ENCODE measurements at places on chromosomes 1 and 21. TPM values are rescaled to one million over a fixed set of nuclear protein-coding genes. Genes with fewer than 3 reads are reported as not detected.

- no peak for DNase-seq
Measured at GRCh38 chr1:7508934-7509519, 262.1 kb upstream of the VAMP3 start.

DNA sequence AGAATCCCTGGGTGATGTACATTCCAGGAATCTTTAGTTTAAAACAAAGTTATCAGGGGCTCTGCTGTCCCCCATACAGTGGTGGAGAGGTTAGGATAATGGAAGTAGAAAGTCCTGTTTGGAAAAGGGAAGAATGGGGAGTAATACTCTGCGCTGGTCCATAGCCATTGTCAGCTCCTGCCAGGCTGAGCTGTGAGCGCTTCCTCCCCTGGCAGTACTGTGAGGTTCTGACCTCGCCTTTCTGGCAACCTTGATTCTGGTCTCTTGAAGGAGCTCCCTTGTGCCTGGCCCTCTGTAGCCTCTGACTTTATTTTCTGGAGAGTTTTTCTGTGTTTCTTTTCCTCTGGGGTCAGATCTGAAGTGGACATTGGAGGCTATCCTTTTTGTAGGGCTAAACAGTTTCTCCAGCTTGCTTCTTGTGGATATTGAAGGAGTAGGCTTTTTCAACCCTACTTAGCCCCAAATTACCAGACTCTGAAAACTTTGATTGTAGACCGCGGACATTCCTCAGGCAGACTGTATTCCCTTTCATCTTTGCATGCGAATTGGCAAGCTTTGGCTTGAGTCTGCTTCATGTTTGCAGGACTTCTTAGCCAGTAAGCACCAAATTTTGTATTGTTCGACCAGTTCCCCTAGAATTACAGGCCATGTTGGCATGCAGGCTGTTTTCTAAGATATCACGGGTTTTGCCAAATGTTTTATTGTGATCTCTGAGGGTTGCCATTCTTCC, 13.8 kb downstream of the UBE4B start:
- DNase-seq = no peak

- DNase-seq = no peak
Measured at GRCh38 chr1:81327743-81328142, 473.0 kb upstream of the ADGRL2 start.

DNA sequence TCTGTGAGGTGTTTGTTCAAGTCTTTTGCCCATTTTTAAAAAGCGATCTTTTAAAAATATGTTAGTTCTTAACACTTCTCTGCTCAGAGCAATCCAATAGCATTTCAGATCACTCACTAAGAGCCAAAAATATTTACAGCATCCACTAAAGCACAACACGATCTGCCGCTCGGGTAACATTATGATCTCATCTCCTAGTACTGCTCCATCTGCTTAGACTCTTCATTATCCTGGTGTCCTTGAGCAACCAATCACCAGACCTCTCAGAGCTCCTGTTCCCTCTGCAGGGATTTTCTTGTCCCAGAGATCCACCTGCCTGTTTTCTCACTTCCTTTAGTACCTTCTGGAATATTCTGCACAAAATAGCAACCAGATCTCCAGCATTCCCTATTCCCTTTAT, 235.3 kb upstream of the ESRRG start:
- no peak for DNase-seq

- DNase-seq = no peak
Measured at GRCh38 chr1:221227872-221228337, 348.7 kb downstream of the HLX start.

GRCh38 chr1:192443616-192444015, 126.8 kb downstream of the RGS21 start:
- no peak for DNase-seq

DNA sequence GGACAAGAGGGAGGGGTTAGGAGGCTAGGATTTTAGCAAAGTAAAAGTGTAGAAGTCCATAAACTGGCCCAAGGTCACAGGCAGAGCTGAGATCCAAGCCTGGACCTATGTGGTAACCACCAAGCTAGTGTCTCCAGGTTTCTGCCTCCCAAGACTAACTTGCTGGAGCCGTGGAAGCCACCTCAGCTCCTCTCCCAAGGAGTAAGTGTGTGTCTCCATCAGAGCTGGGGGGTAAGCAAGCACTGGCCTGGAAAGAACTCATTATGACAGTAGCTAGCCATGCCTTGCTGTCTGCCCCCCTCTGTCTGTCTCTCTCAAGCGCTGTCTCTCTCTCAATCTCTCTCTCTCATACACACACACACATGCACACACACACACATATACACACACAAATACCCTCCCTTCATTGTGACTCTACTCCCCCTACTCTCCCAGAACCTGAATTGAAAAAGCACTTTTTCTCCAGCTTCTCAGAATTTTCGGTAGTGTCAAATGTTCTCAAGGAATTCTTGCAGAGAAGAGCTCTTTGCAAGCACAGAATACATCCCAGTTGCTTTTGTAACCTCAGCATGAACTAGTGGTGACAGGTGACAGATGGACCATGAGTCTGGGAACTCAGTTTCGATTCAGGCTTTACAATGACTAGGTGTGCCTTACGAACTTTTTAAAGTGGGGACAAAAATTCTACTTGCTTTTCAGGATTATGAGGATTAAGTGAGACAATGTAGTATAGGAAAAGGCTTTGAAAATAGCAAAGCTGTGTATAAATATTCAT, 238.0 kb upstream of the FGGY start:
- DNase-seq = no peak

DNA sequence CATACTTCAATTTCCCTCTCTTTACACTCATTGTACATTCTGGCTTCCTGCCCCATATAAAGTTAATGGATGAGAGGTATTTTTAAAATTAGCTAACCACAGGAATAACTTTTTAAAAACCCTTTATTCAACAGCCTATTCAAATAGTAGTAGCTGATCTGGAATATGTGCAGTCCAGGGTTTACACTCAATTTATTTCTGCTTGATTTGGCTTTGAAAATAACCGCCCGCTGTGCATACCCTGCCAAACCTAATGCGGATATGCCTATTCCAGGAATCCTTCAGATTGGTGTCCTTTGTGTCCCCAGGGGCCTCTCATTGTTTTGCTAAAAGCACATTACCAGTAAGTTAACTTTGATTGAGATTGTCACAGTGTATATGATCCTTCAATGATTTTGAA, 1686.2 kb downstream of the PLA2G4A start:
- DNase-seq = no peak

- DNase-seq = peak; percentile 67
Measured at GRCh38 chr1:1430114-1430982, 5.1 kb upstream of the VWA1 start.

DNA sequence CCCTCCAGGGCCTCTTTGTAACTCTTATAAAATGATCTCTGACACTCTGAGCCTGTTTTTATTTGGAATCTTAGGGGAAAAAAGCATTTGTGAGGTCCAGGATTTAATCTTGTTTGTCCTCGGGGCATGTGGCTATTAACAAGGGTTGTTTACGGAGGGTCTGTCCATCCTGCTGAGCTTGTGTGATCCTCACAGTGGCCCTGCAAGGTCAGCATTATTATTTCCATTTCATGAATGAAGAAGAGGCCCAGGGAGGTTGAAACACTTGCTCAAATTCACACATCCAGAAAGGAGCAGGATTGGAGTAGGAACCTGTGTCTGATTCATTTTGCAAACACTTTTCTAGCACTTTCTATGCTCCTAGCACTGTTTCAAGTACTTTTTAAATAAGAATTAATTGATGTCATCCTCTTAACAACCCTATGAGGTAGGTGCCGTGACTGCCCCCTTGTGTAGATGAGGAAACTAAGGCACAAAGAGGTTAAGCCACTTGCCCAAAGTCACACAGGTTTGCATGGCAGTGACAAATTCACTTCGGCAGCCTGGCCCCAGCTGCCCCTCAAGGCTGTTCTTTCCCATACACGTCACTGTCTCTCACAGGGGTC, 178.9 kb downstream of the MIS18A start:
- DNase-seq = no peak

DNA sequence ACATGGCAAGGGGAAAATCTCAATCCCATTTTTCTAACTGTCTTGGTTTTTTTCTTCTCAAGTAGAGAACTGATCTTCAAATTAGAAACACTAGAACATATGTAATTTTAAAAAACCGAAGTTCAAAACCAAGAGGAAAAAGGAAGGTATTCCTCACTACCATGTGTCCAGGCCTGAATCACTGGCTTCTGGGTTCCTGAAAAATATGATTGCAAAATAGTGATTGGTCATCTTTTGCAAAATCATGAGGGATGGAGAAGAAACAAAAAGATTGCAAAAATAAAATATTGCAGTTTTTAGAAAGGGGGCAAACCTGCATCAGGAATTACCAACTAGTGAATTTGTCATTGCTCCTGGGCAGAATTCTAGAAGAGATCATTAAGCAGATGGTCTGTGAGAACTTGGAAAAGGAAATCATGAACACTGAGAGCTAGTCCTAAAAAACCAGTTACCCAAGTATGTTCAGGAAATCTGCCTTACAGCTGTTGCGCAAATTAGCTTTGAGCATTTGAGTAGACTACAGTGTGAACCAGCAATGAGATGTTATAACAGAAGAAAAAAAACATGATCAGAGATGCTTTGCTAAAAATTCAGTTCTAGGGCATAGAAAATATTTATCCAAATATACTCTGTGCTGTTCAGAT, 49.4 kb downstream of the SPATA46 start:
- DNase-seq = no peak

GRCh38 chr1:188889166-188889565, 1588.5 kb downstream of the BRINP3 start:
- no peak for DNase-seq

GRCh38 chr1:93516164-93516563, 68.2 kb downstream of the FNBP1L start:
- no peak for DNase-seq

DNA sequence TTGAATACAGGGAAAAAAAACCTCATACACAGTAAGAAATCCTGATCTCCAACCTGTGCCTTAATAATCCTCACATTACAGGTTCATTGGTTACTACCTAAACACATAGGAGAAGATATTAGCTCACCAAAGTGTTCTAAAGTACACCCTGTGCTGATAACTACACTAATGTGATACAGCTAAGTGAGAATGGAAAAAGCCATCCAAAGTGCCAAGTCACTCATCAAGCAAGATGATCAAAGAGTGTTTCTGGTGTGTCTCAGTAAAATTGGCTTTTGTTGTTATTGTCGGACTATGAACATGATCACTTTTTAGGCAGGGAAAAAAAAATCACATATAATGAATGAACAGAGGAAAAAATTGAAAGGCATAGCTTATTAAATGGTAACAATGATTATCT, 31.4 kb downstream of the EPS15 start:
- DNase-seq = no peak

- no peak for DNase-seq
Measured at GRCh38 chr1:243746751-243747150, 103.3 kb downstream of the AKT3 start.

GRCh38 chr1:203368624-203369451, 17.9 kb upstream of the FMOD start:
- peak; percentile 49 for DNase-seq

DNA sequence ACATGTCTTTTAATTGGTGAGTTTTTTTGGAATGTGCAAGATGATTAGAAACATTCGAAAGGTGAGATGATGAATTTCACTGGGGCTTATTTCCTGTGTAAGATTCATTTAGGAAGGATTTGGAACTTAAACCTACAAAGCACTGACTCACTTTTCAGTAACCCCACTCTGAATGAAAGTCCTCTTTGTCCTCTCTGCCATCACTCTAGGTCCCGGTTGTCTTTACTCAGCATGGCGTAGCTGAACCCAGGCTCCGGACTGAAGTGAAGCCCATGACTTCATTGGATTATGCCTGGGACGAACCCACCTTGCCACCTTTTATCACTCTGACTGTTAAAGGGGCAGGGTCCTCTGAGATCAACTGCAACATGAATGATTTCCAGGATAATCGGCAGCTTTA, 139.4 kb downstream of the VPS13D start:
- DNase-seq = no peak

GRCh38 chr1:77543822-77544448, 138.5 kb downstream of the ZZZ3 start:
- DNase-seq = no peak

GRCh38 chr1:39940253-39940652, 14.7 kb upstream of the MFSD2A start:
- no peak for DNase-seq

DNA sequence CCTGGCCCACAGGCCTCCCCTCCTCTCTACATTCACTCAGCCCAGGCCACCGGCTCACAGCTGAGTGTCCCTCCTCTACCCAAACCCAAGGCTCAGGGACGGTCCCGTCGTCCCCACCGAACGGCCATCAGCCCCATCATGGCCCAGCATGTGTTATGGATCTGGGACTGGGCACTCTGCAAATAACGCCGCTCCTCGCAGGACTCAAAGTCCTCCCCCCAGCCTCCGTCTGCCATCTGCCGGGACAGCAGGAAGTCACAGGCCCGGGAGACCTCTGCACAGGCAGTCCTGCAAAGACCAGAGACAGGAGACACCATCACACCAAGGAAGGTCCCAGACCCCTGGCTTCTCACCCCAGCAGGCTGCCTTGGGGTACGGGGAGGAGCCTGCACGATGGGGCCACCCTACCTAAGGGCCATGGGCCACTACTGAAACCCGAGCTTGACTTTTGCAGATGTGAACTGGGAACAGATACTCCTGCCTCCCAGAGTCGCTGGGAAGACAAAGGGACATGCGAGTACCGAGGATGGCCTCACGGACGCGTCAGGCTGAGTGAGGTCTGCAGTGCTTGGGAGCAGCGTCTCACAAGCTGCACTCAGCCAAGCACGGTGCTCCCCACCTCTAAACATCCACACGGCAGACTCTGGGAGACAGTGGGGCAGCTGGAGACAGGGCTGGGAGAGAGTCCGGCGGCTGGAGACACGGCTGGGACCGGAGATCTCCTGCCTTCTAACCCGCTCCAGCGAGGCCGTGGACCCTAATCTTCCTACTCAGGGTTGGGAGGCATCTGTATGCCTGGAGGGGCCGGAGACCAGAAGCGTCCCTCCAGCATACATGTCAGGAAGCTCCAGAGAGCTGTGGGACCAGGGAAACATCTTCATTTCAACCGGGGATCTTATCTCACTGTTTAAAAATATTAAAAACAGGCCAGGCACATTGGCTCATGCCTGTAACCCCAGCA, 10.4 kb upstream of the SPATC1L start:
- DNase-seq = no peak

GRCh38 chr1:244231193-244231571, 180.1 kb downstream of the ZBTB18 start:
- DNase-seq = no peak

Gene TAS1R1
- total RNA-seq = 0.49 TPM

Gene SPRR3
- total RNA-seq = 42.5 TPM

Gene AMY1C
- total RNA-seq = not detected

Gene HTR6
- total RNA-seq = not detected

Gene MFAP2
- total RNA-seq = 19.8 TPM

Gene SELL
- 5.6 TPM for total RNA-seq

Gene ARF1
- total RNA-seq = 419 TPM

Gene CFHR2
- not detected for total RNA-seq

Measured in mucosa of gallbladder (tissue), 1 donor.